KBM-7 (cell line): ENCODE measurements at places on chromosomes 4 and X.

GRCh38 chr4:31360786-31361185 lies 640.6 kb downstream of the PCDH7 start:
- DNase-seq: no peak

GRCh38 chrX:19839770-19840254 lies 47.6 kb downstream of the SH3KBP1 start:
- peak; percentile 96 for DNase-seq

- no peak for DNase-seq
Measured at GRCh38 chr4:71473541-71474240, 134.9 kb downstream of the SLC4A4 start.

- no peak for DNase-seq
Measured at GRCh38 chrX:21934414-21934813, 6.1 kb upstream of the SMS start.

DNA sequence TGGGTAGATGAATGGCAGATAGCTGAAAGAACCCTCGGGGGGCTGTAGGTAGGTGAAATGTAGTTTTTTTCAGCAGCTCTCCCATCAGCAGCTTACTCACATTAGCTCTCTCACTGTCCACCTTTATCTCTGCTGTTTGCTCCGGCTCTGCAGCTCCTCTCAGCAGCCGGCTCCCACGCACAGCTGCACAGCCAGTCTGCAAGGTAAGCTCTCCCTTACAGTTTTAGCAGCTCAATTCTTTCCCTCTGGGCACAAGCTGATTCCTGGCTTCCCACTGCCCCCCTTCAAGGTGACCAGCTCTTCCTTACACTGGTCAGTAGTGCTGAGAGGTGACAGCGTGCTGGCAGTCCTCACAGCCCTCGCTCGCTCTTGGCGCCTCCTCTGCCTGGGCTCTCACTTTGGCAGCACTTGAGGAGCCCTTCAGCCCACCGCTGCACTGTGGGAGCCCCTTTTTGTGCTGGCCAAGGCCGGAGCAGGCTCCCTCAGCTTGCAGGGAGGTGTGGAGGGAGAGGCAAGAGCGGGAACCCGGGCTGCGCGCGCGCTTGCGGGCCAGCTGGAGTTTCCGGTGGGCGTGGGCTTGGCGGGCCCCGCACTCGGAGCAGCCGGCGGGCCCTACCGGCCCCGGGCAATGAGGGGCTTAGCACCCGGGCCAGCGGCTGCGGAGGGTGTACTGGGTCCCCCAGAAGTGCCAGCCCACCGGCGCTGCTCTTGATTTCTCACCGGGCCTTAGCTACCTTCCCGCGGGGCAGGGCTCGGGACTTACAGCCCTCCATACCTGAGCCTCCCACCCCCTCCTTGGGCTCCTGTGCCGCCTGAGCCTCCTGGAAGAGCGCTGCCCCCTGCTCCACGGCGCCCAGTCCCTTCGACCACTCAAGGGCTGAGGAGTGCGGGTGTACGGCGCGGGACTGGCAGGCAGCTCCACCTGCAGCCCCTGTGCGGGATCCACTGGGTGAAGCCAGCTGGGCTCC lies 393.6 kb downstream of the CENPC start:
- DNase-seq: no peak

DNA sequence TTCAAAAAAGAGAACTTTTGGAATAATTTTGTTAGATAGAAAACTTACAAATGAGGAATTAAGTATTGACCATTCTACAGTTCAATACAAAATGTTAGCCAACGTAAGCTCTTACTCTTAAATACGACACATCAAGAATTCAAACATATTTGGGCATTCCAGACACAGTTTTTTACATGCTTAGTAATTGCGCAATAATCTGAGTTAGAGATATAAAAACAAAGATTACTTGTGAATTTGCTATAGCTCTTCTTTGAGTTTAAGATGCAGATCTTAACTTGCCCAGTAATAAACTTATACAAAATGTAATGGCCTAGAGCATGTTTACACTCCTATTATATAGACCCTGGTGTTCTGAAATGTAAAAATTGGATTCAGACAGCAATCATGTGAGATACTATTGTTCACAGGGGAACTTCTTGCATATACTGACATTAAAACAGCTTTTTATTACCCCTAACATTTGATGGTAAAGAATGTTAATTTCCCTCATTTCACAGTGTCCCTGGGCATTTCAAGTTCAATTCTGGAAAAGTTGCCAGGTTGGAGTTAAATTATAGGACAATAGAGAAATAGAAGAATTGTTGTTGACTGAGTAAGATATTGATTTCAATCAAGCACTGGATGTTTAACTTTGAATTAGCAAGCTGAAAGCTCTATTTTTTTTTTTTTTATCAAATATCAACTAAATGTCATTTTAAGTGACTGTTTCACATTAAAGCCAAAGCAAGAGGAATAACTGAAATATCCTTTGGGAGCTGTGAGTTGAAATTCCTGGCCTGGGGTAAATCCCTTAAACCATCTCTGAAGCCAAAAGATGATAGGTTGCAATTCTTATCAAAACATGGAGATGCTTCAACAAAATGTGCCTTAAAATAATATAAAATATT lies 910 bp downstream of the HPGDS start:
- no peak for DNase-seq

GRCh38 chr4:150173432-150173861 lies 95.2 kb downstream of the DCLK2 start:
- DNase-seq: no peak

DNA sequence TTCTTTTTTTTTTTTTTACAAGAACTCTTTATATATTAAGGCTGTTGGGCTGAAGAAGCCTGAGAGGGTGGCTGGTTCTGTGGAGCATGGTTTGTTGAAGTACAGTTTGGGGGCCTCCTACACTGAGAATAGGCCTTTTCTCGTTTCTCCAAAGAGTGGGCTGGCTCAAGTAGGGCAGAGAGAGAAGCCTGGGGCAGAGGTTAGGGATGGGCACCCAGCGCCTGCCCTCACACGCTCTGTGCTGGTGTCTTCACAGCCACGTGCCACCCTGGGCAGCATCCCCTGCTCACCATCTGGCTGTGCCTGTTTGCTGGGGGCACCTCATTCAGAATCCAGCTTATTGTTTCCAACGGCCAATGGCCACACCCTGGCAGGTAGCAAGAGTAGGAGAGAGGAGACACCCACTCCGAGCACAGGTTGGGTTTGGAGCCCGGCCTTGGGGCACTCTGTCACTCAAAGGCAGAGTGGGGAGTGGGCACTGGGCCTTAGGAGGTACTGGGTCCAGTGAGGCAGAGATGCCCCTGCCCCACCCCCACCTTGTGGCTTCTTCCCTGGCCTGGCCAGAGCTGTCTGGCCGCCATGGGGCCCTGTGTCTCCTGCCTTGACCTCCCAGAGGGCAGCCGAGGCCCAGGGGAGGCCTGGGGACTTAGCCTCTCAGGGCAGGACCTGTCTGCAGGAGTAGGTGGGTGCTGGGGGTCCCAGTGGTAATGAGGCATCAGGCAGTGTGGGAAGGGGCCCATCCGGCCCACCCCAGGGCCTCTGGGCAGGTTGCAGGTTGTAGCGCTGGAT lies 2.9 kb downstream of the MSANTD1 start:
- no peak for DNase-seq

- DNase-seq: peak; percentile 76
Measured at GRCh38 chrX:41085512-41085877, 250 bp downstream of the USP9X start.

DNA sequence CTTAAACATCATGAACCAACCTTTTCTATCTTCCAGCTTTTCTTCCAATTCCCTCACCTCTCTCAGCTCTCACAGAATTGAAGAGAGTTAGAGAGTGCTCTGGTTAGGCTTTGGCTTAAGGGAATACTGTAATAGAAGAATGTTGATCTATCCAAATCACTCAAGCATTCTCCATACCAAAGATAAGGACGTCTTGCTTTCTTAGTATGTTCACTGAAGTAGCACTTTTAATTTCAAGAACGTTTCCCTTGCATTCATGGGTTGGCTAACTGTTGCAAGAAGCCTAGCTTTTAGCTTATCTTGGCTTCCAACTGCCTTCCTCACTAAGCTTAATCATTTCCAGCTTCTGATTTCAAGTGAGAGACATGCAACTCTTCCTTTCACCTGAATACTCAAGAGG lies 43.2 kb downstream of the FANCB start:
- no peak for DNase-seq

DNA sequence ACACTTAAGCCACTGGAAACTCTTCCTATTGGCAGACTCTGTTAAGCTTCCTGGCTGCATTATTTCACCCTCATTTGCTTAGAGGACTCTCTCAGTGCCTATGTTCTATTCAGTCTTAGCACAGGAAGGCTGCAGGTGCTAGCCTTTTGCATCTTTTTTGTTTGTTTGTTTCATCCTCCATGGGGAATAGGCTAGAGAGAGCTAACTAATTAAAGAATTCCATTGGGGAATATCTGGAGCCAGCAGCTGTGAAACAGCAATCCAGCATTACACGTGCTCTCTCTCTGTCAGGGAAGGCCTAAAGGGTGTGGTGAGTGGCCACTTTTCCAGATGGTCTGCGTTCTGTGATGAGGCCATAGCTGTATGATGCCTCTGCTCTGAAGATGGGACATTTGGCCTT lies 633.6 kb downstream of the SPRY1 start:
- no peak for DNase-seq

- DNase-seq: no peak
Measured at GRCh38 chrX:13082206-13083065, 38.0 kb upstream of the FAM9C start.

- no peak for DNase-seq
Measured at GRCh38 chrX:72105436-72105835, 26.3 kb downstream of the RTL5 start.

GRCh38 chr4:4831825-4832224 lies 27.6 kb upstream of the MSX1 start:
- DNase-seq: no peak

GRCh38 chr4:163554870-163555465 lies 60.5 kb downstream of the TMA16 start:
- DNase-seq: peak; percentile 68

DNA sequence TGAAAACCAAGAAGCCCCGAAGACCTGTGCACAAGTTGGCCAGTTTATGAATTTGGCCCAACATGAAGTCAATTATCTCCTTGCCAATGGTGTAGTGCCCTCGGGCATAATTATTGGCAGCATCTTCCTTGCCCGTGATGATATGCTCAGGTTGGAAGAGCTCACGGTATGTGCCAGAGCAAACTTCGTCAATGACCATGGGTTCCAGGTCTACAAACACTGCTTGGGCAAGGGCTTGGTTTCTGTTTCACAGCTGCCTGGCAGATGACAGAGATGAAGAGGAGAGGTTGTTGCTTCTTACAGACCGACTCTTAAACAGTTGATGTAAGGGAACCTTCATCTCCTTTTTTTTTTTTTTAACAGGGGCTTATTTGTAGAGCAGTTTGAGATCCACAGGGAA lies 135.6 kb upstream of the PLS3 start:
- no peak for DNase-seq

DNA sequence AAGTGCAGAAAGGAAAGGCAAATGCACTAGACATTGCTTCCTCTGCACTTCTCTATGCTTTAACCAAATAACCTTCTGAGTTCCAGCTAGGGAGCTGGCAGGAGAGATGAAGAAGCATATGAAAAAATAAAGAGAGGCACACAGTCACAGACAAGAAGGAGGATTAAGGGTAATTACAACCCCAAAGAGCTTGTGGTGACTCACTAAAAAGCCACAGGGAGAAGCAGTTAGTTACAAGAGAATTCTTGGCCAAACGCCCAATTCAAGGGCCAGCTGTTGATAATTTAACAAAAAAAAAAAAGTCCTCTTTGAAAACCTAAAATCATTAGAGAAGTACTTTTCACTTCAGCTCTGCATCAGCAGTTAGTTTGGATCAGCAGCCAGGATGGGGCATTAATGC lies 478.0 kb downstream of the KCNIP4 start:
- peak; percentile 14 for DNase-seq

GRCh38 chr4:56575820-56576429 lies 70.3 kb downstream of the ARL9 start:
- peak; percentile 49 for DNase-seq

DNA sequence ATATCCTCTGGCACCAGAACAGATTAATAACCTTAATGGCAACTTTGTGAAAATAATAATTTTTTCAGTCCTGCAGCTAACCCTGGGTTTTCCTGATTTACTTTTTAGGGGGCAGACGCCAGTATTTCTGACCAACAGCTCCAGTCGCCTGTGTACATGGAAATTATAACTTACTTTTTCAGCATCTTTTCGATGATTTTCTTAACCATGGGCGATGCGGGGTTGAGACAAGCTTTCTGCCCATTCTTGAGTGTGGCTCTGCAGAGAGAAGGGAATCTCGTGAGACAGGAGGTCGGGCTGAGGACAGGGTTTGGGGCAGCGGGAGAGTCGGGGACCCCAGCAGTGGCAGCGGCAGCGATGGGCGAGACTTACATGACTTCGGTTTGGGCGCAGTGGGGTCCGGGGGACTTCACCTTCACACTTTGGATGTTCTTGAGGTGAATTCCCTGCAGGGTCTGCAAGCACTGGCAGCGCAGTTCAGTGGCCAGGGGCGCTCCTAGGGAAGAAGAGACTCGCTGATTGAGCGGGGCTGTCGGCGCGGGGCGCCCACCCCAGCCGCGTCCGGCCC lies 484 bp downstream of the CXCL2 start:
- DNase-seq: peak; percentile 47

- DNase-seq: no peak
Measured at GRCh38 chr4:99356992-99357391, 4.4 kb upstream of the ADH1C start.

- no peak for DNase-seq
Measured at GRCh38 chr4:140740422-140740821, 15.8 kb downstream of the TBC1D9 start.

DNA sequence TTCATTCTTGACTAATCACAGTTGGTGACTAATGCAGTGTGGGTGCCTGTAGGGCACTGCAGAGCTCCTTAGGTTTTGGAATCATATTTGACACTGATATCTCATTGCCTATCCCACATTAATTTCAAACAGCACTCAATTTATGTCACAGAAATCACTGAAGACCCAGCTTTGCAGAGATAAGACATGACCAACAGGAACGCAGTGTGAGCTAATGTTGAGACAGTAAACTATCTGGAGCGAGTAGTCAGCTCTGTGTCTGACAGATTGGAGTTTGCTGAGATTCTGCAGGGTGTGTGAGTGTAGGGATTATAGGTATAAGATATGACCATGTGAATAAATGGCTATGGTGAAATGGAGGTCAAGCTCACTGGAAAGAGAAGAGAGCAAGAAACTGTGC lies 1586.1 kb upstream of the AGA start:
- DNase-seq: no peak

- no peak for DNase-seq
Measured at GRCh38 chr4:159158985-159159384, 56.1 kb downstream of the RAPGEF2 start.

DNA sequence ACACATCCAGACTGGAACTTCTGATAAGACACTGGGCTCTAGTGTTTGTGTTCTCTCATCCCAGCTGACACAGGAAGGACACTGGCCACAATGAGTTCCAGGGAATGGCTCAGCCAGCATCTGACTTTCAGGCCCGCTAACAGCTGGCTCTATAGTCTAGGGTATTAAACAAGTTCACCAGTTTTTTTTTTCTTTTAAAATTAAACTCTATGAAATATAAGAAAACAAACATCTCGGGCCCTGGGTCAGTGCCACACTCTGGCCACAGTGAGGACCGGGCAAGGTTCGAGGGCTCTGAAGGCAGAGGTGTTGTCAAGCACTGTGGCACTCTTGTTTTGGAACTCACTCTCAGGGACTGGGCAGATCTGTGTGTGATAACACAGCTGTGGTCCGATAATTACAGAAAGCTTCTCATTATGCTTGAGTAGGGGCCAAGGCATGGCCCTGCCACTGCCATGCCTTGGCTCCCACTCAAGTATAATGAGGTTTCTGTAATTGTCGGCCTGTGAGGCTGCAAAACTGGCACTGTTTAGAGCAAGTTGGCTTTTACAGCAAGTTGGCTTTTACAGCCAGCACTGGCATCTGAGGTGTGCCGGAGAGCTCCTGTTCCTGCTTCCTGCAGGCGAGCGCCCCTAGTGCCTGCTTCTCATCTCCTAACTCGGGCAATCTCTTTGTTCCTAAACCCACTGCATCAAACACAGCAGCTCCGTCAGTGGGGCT lies 62.8 kb downstream of the PPP1R2C start:
- DNase-seq: peak; percentile 69
